Stomach (tissue), 19 donors: ENCODE measurements at places on chromosomes 2 and 18. TPM values are rescaled to one million over a fixed set of nuclear protein-coding genes. Genes with fewer than 3 reads are reported as not detected.

The SERPINB13 gene
- total RNA-seq: not detected

GRCh38 chr2:114192362-114192761 is 250.1 kb upstream of the DPP10 start:
- no peak for DNase-seq

DNA sequence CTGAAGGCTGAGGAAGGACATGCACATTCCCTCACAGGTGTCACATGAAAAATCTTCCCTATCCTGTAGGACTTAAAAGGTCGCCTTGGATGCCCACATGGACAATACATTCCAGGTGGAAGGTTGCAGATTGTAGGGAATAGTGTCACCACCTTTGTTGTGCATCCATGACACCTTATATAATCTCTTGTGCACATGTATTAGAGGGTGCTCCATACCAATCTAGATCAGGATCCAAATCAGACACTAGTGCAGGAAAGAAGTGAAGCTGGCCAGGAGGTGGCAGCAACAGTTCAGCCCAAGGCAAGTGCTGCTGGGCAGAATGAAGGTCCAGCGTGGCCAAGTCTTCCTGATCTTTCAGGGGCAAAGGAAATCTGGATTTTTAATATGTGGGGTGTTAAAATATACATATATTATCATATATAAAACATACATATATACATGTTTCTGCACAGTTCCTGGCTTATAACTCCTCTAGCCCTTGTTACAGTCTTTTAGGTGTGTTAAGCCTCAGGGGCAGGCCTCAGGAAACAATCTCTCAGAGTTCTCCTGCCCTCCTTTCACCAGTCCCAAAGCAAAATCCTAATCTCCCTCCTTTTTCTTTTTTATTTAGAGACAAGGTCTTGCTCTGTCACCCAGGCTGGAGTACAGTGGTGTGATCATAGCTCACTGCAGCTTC is 16.6 kb downstream of the NIF3L1 start:
- peak; percentile 90 for DNase-seq

- no peak for DNase-seq
Measured at GRCh38 chr2:208407667-208408066, 1.1 kb downstream of the PTH2R start.

DNA sequence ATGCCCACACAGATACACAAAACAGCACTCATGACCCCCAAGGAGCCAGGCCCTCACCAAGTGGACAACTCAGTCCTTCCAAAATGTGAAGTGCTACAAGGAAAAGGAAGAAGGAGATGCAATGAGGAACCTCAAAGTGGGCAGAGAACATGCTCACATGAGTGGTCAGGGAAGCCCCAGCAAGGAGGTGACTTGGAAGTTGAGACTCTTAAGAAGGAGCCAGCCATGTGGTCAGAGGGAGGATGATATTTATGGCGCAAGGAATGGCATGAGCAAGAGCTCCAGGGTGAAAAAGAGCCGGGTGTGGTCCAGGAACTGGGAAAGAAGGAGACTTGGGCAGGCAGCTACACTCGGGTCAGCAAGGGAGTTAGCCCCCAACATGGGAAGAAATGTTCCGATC is 30.0 kb upstream of the KLHL29 start:
- no peak for DNase-seq

- no peak for DNase-seq
Measured at GRCh38 chr18:44781886-44782285, 101.2 kb downstream of the SETBP1 start.

The UGT1A4 gene
- total RNA-seq: 6.7 TPM

DNA sequence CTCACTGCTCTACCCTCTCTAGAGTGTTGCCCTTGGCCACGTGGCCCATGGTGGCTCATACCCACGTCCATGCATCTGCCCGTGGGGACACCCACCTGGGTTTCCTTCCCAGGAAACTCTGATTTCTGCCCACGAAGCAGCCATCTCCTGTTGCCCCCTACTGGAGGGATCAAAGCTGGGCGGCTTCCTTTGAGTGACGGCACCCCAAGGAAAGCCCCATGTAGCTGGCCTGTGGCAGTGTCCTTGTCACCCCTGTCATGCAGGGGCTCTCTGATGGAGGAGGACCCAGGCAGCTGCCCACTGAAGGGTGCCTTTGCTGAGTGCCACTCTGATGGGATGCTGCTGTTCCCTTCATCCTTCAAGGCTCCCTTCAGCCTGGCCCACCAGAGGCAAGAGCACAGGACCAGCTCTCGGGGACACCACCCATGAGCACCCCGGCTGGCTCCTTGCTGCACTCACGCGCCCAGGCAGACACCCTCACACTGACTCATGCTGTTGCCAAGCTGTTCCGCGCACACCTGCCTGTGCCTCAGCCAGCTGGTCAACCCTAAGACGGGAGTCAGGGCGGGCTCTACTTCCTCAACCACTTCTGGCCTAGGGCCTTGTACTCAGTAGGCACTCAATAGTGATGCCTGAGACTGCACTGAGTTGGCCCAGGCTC is 101.1 kb downstream of the CTIF start:
- no peak for DNase-seq

The CD28 gene
- total RNA-seq: 4.4 TPM

DNA sequence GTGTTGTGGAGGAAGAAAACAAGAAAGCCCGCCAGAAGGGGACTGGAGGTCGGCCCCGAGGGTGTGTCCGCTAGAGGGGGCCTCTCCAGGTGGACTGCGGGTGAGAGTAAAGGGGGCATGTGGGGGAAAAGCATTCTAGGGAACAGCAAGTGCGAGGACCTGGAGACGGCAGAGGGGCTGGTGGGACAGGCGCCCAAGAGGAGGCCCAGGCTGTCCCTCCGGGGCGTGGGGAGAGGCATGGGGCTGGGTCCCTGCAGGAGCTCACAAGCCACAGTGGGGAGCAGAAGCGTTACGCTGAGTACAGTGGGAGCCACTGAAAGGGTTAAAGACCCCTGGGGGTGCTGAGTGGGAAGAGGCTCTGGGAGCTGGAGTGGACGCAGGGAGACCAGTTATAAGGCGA is 1.6 kb upstream of the KLF11 start:
- DNase-seq: no peak

- no peak for DNase-seq
Measured at GRCh38 chr2:212898011-212898410, 253.4 kb downstream of the IKZF2 start.
